ENCODE measurements at places on chromosomes 5 and 9.

- no peak for DNase-seq
Observed at GRCh38 chr9:107243742-107244141, 39.3 kb upstream of the RAD23B start.

- DNase-seq = peak; percentile 54
Observed at GRCh38 chr5:172891716-172892421, 57.8 kb downstream of the ERGIC1 start.

GRCh38 chr5:58530942-58531490, 39.8 kb downstream of the GAPT start:
- no peak for DNase-seq

DNA sequence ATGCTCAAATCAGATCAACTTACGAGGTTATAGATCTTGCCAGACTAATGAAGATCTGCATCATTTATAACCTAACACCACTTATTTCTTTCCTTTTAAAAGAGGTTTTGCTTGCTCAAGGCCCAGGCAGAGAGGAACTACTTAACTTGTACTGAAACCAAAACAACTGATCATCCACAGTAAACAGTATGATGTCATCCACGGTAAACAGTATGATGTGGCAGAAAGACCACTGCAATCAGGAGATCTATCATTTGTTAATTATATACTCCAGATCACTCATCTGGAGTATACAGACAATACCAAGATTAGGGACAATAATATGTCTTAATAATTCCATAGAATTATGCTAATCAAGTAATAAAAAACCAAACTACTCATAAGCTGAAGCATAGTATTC, 116.8 kb downstream of the ADAMTS6 start:
- peak; percentile 16 for DNase-seq

DNA sequence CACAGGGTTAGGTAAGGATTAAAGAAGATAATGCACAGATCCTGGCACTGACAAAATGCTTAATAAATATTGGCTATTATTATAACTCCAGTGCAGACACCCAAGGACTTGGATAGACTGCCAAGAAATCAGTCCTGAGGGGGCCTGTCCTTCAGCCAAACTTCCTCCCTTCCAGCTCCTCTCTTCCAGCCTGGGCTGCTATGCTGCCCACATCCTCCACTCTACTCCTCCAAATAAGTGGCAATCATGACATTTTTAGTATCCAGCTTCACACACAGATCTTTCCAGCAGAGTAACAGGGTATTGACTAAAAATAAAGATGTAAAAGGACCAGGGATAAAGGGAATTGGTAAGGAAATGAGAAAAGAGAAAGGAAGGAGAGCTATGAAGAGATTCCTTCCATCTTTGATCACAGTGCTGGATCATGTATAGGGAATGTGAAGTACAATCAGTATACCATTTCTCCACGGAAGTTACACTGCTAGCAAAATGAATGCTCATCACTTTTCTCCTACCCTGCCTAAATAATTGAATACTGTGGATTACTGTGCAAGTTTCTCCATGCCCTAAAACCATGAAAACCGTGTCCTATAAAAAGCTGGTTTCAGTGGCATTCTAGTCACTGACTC, 136.0 kb upstream of the OSMR start:
- no peak for DNase-seq

- no peak for DNase-seq
Observed at GRCh38 chr9:132998831-132999635, 20.5 kb downstream of the GFI1B start.

GRCh38 chr9:136349546-136349945, 14.0 kb downstream of the DNLZ start:
- DNase-seq = no peak

- no peak for DNase-seq
Observed at GRCh38 chr5:106876665-106877194, 794.0 kb downstream of the EFNA5 start.

DNA sequence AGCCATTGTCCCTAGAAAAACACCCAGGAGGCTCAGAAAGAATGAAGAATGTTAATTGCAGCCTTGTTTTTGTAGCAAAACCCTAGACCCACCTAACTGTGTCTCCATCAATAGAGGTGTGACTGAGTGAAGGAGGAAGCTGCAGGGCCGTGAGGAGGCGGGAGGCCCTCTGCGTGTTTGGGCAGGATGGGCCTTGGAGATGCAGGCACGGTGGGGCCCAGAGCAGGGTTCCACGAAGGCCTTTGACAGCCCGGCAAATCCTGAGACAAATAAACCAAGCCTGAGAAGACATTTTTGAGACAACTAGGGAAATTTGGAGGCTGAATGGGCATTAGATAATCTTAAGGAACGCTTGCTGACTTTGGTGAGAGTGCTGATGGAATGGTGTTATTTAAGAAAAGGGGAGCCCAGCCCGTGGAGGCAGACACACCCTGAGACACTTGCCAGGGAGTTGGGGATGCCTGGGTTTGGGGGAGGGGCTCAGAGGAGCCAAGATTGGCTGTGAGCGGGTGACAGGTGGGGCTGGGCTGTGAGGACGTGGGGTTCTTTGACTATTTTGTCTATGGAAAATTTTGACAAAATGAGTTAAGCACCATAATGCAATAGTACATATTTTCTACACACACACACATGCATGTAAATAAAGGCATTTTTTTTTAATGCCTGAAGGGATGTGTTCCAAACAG, 48.8 kb downstream of the BARX1 start:
- DNase-seq = no peak

GRCh38 chr5:56457887-56458812, 225.0 kb upstream of the ANKRD55 start:
- DNase-seq = peak; percentile 44

Measured in hepatic stellate cell (primary cell).